ENCODE measurements at places on chromosomes 12 and 14. TPM values are rescaled to one million over a fixed set of nuclear protein-coding genes. Genes with fewer than 3 reads are reported as not detected.

The ATF7 gene
- total RNA-seq: 24.7 TPM

GRCh38 chr14:53456931-53457330 is 303.8 kb upstream of the DDHD1 start:
- peaks cover 18% of the 10 kb centered on the region for H3K4me1 ChIP-seq
- H3K36me3 ChIP-seq: no peaks in the 10 kb centered on the region
- no peak overlapping the region for H3K4me3 ChIP-seq
- no peak for DNase-seq

The PROX2 gene
- total RNA-seq: not detected

DNA sequence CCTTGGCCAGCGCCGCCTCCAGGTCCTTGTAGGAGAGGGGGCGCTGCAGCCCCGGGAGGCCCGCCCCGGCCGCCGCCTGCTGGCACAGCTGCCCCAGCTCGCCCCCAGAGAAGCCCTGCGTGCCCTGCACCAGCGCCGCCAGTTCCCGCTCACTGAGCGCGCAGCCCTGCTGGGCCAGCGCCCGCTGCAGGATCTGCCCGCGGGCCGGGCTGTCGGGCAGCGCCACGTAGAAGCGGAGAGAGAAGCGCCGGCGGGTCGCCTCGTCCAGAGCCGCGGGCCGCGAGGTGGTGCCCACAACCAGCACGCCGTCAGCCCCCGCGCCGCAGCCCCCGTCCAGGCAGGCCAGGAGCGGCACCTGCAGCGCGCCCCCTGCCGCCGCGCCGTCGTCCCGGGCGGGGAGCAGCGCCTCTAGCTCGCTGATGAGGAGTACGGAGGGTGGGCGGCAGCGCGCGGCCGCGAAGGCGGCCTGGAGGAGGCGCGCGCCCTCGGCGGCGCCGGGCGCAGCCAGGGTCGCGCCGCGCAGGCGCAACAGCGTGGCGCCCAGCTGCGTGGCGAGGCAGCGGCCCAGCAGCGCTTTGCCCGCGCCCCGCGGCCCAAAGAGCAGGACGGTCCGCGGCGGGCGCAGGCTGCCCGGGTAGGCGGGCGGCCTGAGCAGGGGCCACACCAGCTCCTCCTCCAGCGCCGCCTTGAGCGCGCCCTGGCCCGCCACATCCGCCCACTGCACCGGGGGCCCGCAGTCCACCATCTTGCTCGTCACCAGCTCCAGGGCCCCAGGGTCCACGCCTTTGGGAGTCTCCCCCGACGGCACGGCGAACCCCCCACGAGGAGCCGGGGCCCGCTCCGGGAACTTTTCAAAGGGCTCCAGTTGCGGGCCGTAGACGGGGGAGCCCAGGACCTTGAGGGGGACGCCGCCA is 27.7 kb downstream of the FIGNL2 start:
- H3K4me1 ChIP-seq: no peaks in the 10 kb centered on the region
- no peak overlapping the region for H3K4me3 ChIP-seq
- no peak for DNase-seq
- H3K27me3 ChIP-seq: peaks cover 28% of the 10 kb centered on the region

GRCh38 chr14:81264671-81265070 is 43.9 kb upstream of the GTF2A1 start:
- no peak for DNase-seq
- H3K4me3 ChIP-seq: no peak overlapping the region
- no peaks in the 10 kb centered on the region for H3K27me3 ChIP-seq
- no peaks in the 10 kb centered on the region for H3K4me1 ChIP-seq
- no peaks in the 10 kb centered on the region for H3K36me3 ChIP-seq
- H3K27ac ChIP-seq: no peak overlapping the region

- no peak overlapping the region for H3K4me3 ChIP-seq
- no peaks in the 10 kb centered on the region for H3K36me3 ChIP-seq
- H3K4me1 ChIP-seq: peaks cover 17% of the 10 kb centered on the region
- H3K27ac ChIP-seq: no peak overlapping the region
- H3K27me3 ChIP-seq: no peaks in the 10 kb centered on the region
These were observed 64.8 kb upstream of the MAX start for GRCh38 chr14:65167072-65167645.

The FBXO34 gene
- total RNA-seq: 32.8 TPM
